GDM1 (cell line): ENCODE measurements at places on chromosomes 3 and 15.

- no peak for DNase-seq
These were observed 29.2 kb downstream of the CPN2 start for GRCh38 chr3:194321693-194322640.

DNA sequence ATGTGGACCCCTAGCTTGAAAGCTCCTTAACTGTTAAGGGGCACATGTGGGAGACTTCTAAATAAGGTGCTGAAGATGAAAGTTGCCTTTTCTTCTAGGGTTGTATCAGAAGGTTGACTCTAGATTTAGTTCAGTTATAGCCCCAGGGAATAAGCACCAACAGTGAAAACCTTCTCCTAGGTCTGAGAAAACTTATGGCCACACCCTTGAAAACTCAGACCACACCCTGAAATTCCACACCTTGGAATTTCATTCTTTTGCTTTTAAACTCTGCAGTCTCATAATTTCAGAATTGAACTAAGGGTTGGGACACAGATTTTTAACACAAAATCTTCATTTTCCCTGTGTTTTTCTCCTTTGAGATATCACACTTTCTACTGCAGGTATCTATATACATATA lies 355.8 kb upstream of the IL12A start:
- DNase-seq: no peak

DNA sequence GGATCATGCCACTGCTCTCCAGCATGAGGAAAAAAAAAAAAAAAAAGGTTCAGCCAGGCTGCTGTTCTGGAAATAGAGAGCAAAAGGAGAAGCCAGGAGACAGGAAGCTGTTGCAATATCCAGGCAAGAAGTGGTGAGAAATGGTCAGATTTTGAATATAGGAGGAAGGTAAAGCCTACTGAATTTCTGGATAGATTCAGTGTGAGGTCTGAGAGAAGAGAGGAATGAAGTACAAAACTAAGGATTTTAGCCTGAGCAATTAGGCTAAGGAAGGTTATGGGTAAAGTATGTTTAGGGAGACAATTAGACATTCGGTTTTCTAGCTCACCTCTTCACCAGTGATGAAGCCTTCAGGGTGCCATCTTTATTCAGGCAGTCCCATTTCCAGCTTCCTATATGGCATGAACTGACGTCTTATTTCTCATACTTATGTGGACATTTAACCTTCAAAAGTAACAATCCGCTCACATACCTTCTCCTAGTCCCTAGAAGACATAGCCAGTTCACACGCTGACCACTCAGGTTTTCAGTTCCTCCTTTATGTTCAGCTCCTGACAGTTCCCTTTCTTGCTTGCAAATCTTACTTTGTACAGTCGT lies 57.2 kb downstream of the KIF9 start:
- peak; percentile 13 for DNase-seq

- no peak for DNase-seq
These were observed 69.2 kb upstream of the MFGE8 start for GRCh38 chr15:88982304-88982945.

DNA sequence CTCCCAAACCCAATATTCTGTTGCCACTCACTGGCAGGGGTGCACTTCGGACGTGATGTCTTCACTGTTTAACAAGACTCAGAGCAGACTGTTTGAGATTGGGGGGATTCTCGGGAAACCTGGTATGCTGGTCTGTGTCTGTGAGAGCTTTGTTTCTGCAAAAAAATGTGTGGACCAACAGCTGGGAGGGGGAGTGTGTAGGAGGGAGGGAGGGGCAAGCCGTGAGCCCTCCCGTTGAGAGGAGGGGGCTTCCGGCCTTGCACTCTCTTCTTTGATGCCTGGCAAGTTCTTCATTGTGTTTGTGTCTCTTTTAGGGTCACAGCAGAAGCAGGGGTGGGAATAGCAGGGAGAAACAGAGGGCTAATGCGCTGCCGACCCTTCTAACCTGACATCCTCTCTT lies 74.9 kb upstream of the NDN start:
- DNase-seq: no peak

DNA sequence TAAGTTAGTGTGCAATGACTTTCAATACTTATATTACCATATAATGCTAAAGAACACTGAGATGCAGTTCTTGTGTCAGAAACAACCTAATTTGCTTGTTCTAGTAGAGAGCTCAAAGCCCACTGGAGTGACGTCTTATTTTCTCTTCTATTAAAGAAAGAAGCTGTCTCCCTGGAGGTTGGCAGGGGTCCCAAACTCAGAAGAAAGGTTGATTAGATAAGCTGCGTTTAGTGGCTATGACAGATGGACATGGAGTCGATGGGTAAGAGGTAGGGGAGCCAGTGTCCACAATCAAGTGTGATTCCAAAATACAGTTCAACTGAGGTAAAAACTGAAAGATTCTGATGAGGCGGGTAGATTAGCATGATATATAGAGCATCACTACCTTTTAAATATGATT lies 363.6 kb downstream of the NLGN1 start:
- no peak for DNase-seq

DNA sequence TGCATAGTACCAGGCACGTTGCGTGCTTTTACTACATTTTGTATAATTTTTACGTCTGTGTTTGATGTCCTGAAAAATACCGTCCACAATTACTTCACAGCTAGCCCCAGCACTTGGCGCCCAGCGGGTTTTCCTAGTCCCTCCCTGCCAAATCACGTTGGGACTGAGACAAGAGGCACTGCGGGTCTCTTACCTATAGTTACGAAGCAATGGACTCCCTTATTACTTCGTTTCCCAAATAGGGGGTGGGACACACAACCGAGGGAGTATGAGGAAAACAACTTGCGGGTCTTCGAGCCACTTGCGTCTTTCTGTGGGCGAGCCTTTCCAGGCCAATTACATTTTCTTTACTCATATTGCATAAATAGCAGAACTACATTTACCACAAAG lies 620 bp upstream of the CMSS1 start:
- no peak for DNase-seq

GRCh38 chr15:40511093-40511471 lies 40.3 kb downstream of the CHST14 start:
- DNase-seq: no peak

GRCh38 chr3:47145272-47145671 lies 18.6 kb downstream of the SETD2 start:
- DNase-seq: no peak

- no peak for DNase-seq
These were observed 9.6 kb upstream of the ZXDC start for GRCh38 chr3:126485176-126485897.

DNA sequence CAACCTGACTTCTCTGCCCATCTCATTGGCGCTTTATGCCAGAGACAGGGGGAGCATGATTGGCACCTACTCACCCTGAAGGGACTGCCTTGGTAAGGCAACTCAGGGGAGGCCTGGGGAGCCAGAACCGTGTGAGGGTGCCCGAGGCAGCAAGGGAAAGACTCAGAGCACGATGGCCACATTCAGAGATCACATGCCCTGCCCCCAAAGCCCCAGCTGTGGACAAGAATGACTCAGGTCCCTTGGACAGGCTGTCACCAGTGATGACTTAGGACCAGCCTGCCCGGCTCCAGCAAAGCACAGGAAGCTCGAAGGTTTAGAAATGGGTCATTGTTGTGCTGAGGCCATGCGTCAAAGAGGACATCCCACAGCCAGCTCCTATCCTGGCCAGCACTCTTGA lies 49.1 kb upstream of the LIMD1 start:
- no peak for DNase-seq

DNA sequence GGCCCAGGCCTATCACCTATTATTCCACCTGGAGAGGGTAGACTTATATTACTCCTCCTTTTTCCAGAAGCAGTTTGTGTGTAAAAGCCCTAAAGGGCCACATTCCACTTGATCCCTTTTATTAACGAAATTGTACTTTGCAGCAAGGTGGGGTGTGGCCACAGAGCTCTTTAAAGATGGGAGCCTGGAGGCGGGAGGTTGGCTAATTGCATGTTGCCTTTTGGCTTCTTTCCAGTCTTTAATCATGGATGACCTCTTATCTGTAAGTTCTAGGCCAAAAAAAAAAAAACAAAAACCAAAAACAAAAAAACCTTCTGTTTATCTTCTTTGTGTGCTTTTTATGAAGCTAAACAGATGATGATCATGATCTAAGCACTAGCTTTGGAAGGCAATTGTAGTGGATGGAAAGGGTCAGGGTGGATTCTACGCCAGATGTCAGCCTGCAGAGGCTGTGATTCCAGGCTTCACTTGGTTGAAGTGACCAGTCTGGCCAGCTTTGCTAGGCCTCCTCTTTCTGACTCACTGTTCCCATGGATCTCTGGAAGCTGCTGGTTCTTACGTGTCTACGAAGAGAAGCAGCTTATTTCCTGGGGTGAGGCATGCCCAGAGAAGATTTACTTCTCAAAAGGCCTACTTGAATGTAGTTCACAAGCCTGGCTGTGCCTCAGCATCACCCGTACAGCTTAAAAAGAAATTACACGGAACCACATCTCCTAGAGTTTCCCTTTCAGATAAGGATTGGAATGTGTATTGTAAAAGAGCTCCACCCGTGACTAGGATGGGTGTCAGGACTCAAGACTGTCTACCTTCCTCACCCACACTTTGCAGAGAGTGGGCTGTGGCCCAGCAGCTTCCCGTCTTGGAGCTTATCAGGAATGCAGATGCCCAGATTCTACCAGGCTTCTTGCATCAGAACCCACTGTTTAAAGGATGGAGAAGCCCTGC lies 330.9 kb upstream of the C2CD4B start:
- DNase-seq: no peak

- DNase-seq: no peak
These were observed 2.5 kb downstream of the NT5DC2 start for GRCh38 chr3:52530918-52531826.

GRCh38 chr3:8458238-8458661 lies 43.4 kb upstream of the LMCD1 start:
- no peak for DNase-seq

- DNase-seq: no peak
These were observed 49.5 kb downstream of the HEG1 start for GRCh38 chr3:125006291-125006731.

DNA sequence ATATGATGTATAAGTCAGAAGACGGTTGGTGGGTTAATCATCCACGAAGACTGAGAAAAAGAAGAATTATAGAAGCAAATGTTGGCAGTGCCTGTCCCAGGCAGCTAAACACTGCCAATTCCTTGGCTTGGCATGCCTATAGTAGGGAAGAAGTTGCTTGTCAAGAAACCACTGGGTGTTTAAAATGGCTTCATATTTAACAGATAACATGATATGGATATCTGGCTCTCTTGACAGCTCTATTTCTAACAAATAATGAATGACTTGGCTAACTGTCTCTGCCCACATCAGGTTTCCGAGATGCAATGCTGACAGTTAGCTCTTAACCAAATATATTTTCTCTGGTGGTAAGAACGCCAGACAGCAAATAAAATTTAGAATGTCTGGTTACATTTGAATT lies 341.7 kb upstream of the KCNMB2 start:
- no peak for DNase-seq

GRCh38 chr15:96838081-96838480 lies 507.6 kb downstream of the NR2F2 start:
- no peak for DNase-seq

- no peak for DNase-seq
These were observed 36.6 kb downstream of the UACA start for GRCh38 chr15:70726753-70727152.

DNA sequence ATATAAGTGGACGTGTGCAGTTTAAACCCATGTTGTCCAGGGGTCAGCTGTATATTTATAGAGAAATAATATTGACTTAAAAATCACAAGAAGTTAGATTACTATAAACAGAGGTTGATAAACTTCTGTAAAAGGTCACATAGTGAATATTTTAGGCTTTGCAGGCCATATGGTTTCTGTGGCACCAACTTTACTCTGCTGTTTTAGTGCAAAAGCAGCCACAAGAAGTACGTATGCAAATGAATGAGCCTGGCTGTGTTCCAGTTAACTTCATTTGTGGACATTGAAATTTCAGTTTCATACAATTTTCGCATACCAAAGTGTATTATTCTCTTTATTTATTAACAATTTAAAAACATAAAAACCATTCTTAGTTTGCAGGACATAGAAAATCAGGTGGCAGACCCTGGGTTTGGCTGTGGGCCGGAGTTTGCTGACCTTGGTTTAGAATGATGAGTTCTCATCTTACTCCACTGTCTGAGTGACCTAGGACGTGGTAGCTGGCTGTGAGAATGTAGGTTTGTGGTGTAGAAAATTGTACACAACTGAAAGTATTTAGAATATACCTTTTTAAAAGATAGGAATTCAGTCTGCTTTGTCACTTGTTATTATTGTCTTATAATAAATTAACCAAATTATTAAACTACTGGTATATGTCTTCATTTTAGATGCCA lies 16.3 kb downstream of the FAN1 start:
- DNase-seq: no peak

DNA sequence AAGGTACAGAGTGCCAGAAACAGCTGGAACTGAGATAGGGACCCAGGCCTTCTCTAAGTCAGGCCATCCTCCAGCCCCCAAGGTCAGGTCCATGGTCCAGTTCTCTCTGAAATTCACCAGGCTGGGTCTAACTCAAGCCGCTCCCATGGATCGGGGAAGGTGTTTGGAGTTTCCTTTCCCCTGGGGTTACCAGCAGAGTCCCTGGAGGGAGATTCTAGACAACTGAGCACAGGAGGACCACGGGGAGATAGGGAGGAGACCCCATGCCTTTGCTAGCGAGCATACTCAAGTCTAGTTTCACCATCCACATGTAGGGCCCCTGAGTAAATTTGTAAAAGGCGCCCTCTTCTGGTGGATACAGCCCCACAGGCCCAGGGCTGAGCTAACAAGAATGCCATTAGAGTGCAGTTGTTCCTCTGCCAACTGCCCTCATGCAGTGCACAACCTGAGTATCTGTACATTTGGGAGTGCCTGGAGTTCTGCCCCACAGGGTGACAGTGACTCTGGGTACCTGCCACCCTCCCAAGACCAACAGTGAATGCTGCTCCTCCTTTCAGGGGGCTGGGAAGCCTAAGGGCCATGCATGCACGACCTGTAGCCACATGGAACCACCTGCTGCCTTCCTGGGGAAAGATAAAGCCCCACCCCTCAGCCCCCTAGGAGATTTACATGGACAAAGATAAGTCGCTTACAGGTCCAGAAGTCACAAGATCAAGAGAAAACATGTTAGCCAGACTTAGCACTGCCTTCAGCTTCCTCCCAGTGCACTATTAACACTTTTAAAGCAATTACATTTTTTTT lies 89.0 kb downstream of the IQSEC1 start:
- peak; percentile 69 for DNase-seq

DNA sequence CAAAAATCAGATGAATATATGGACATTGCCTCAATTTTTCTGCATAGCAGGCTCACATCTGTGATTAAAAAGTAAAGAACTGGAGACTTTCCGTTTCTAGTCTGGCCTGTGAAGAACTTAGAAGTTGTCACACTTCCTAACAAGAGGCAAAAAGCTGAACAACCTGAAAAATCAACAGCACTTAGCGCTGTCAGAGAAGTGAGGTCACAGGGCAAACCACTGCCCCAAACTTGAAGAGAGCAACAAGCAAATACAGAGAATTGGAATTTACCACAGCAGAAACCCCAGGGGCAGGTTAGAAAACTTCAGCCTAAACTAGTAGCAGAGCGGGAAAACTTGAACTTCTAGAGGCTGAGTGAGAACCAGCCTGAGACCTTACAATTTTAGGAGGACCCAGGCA lies 38.9 kb downstream of the CCDC54 start:
- no peak for DNase-seq

- peak; percentile 65 for DNase-seq
These were observed 107.1 kb downstream of the DGKG start for GRCh38 chr3:186254676-186255650.
